ENCODE measurements at places on chromosomes 6 and 20.

GRCh38 chr20:47508278-47508677 lies 6.6 kb downstream of the NCOA3 start:
- DNase-seq, result no peak

- no peak for DNase-seq
These were observed 283.5 kb downstream of the KHDC1L start for GRCh38 chr6:72941751-72942150.

GRCh38 chr20:20371083-20371482 lies 3.2 kb downstream of the INSM1 start:
- no peak for DNase-seq

- no peak for DNase-seq
These were observed 394.5 kb downstream of the PLCB1 start for GRCh38 chr20:8526610-8527009.

DNA sequence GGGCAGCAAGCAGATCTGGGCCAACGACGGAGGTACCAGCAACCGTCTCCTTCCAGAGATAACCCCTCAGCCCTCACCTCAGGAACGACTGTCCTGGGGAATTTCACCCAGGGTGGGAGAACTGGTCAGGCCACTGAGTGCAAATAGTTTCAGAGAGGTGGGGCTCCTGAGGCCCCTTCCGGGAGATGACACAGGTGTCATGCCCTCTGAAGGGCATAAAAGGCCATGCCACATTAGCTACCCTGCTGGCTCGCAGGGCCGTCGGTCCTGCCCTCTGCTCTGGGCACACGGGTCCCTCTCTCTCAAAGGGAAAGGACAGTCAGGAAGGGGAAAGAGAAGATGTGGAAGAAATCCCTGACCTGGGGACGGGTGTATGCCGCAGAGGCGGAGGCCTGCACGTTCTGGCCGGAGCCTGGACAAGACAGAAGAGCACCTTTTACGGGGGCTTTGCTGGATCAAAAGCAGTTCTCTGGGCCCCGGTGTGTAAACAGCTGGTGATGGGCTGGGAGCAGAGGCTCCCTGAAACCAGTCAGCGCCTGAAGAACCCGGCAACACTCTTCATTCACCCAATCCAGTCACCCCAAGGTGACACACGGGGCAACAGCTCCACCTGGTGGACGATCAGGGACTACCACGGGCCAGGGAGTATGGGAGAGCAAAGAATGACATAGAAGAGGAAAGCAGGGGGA lies 6.4 kb upstream of the TAF8 start:
- DNase-seq, result peak; percentile 85

GRCh38 chr20:53918949-53919361 lies 151.4 kb downstream of the BCAS1 start:
- DNase-seq, result peak; percentile 99
